Esophagus squamous epithelium (tissue), 5 donors: ENCODE measurements at places on chromosomes 12 and 14. TPM values are rescaled to one million over a fixed set of nuclear protein-coding genes. Genes with fewer than 3 reads are reported as not detected.

GRCh38 chr12:11822081-11822834 is 172.8 kb downstream of the ETV6 start:
- no peak overlapping the region for H3K4me3 ChIP-seq
- H3K27me3 ChIP-seq, result no peaks in the 10 kb centered on the region
- peaks cover 12% of the 10 kb centered on the region for H3K36me3 ChIP-seq
- peak overlapping the region; percentile 77 for H3K27ac ChIP-seq
- no peak for DNase-seq
- peaks cover 25% of the 10 kb centered on the region for H3K4me1 ChIP-seq

- peaks cover 19% of the 10 kb centered on the region for H3K4me1 ChIP-seq
- no peak overlapping the region for H3K27ac ChIP-seq
- no peaks in the 10 kb centered on the region for H3K27me3 ChIP-seq
- no peaks in the 10 kb centered on the region for H3K36me3 ChIP-seq
- DNase-seq, result no peak
- no peak overlapping the region for H3K4me3 ChIP-seq
Measured at GRCh38 chr12:108511633-108512540, 3.2 kb upstream of the FICD start.

- H3K4me3 ChIP-seq, result no peak overlapping the region
- H3K4me1 ChIP-seq, result no peaks in the 10 kb centered on the region
- H3K36me3 ChIP-seq, result no peaks in the 10 kb centered on the region
- H3K27me3 ChIP-seq, result no peaks in the 10 kb centered on the region
- H3K27ac ChIP-seq, result peak overlapping the region; percentile 73
Measured at GRCh38 chr14:71399057-71399487, 491.8 kb downstream of the PCNX1 start.

- H3K36me3 ChIP-seq, result no peaks in the 10 kb centered on the region
- H3K27ac ChIP-seq, result no peak overlapping the region
- H3K27me3 ChIP-seq, result no peaks in the 10 kb centered on the region
- DNase-seq, result no peak
Measured at GRCh38 chr12:86213012-86213411, 43.2 kb downstream of the MGAT4C start.

- H3K4me3 ChIP-seq, result no peak overlapping the region
- no peak overlapping the region for H3K27ac ChIP-seq
- no peaks in the 10 kb centered on the region for H3K4me1 ChIP-seq
- H3K36me3 ChIP-seq, result no peaks in the 10 kb centered on the region
Measured at GRCh38 chr14:34619471-34619870, 10.5 kb downstream of the SNX6 start.

The KRT8 gene
- total RNA-seq, result 37.6 TPM

The FSCB gene
- not detected for total RNA-seq

The FGF6 gene
- not detected for total RNA-seq
